ENCODE measurements at places on chromosomes 1 and 21. TPM values are rescaled to one million over a fixed set of nuclear protein-coding genes. Genes with fewer than 3 reads are reported as not detected.

DNA sequence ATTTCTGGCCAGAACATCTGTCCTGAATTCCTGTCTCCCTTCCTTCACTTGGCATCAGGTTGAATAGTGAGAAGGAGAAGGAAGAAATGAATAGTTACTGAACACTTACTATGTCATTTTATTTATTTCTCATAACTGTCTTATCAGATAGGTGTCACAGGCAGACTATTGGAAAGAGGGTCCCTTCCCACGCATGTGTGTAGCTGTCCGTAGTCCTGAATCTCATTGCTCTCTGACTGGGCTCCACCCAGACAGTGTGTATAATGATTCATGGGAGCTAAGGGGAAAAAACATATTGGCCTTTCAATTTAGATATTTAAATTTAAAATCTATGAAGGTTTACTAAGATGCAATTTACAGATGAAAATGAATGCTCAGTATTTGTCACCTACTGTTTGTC lies 86.1 kb downstream of the OMA1 start:
- peaks cover 2% of the 10 kb centered on the region for H3K36me3 ChIP-seq
- no peak overlapping the region for H3K4me3 ChIP-seq
- no peaks in the 10 kb centered on the region for H3K27me3 ChIP-seq
- DNase-seq = peak; percentile 18

DNA sequence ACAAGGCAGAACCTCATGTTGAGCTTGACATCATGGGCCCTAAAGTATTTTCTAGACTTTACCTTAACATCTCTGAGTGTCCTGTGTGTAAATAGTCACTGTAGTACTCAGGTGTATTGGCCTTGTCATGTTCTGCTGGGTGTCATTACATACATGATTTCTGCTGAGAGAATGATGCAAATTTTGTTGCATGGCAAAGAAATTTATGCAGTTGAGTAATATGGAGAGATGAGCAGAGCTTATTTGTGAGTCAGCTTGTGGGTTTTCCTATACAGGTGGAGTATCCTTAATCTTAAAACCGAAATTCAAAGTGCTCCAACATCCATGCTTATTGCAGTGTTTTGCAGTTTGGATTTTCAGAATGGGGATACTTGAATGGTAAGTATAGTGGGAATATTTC lies 36.6 kb downstream of the RGL1 start:
- DNase-seq = no peak
- no peaks in the 10 kb centered on the region for H3K27me3 ChIP-seq
- peaks cover 13% of the 10 kb centered on the region for H3K36me3 ChIP-seq
- H3K27ac ChIP-seq = no peak overlapping the region
- peaks cover 18% of the 10 kb centered on the region for H3K4me1 ChIP-seq

DNA sequence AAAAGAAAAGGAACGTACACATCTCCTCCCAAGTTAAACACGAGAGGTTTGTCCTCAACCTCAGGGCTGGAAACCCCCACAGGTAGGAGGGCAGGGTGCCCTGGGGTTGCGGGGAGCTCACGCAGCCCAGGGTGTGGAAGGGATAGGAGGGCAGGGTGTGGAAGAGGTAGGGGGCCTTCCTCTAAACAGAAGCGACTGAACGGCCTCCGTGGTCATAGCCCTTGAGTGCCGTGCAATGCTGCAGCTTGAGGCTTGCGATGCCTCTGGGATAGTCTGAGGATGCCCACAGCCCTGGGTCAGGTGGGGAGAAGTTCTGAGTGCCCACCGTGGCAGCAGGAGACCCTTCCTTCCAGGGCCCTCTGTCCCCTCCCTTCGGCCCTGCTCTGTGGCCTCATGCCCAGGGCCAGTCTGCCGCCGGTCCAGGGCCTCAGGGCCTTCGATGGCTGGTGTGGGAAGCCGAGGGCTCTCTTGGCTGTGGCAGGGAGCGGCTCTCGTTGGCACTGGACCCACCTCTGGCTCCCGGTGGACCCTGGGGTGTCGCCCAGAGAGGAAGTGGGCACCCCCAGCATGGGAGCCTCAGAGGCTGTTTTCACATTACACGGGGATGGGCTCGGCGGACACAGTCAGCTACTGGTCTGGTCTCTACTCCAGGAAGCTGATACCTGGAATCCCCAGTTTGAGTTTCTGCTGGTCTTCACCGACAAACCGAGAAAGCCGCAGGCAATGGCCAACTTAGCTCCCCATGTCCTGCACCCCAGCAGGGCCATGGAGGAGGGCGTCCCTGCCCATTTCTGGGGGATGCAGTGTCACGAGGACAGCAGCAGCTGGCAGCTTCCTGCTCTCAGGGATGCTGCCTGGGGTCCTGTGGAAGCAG lies 6.4 kb upstream of the CDK11B start:
- H3K27me3 ChIP-seq = no peaks in the 10 kb centered on the region
- no peak overlapping the region for H3K4me3 ChIP-seq
- H3K27ac ChIP-seq = no peak overlapping the region
- no peaks in the 10 kb centered on the region for H3K4me1 ChIP-seq

GRCh38 chr1:160675641-160676410 lies 29.0 kb upstream of the SLAMF1 start:
- H3K27ac ChIP-seq = no peak overlapping the region
- no peak overlapping the region for H3K4me3 ChIP-seq
- no peaks in the 10 kb centered on the region for H3K36me3 ChIP-seq
- peaks cover 15% of the 10 kb centered on the region for H3K27me3 ChIP-seq
- peak; percentile 58 for DNase-seq

DNA sequence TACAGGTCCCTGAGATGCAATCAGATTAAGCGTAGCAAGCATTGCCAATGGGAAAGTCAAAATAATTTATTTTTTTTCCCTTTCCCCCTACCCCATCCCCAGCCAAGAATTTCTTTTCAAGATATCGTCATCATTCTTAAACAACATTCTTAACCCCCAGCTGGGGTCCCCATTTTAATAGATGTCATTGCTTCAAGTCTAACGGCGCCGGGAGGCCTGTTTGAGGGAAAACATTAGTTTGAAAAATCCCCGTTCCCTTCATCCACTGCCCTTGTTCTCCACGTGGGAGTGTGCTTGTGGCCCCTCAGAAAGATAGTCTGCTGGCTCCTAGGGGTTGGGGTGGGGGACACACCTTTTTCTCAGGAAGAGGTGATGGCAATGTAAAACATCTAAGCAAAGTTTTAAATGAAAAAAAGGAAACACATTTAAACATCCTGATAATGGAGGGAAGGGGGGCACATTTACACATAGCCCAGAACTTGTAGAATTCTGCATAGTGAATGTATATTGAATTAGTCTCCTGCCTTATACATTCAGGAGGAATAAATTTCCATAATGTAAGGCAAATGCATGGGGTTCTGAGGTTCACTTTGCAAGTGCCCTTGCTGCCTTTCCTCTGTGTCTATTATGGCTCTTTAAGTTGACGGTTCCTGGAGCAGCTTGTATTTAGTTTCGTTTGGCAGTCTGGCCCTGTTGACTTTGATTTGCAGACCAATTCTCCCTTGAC lies 6.8 kb downstream of the TRNP1 start:
- peak overlapping the region; percentile 80 for H3K4me3 ChIP-seq
- H3K36me3 ChIP-seq = no peaks in the 10 kb centered on the region
- H3K4me1 ChIP-seq = peaks cover 76% of the 10 kb centered on the region
- peaks cover 24% of the 10 kb centered on the region for H3K27me3 ChIP-seq

DNA sequence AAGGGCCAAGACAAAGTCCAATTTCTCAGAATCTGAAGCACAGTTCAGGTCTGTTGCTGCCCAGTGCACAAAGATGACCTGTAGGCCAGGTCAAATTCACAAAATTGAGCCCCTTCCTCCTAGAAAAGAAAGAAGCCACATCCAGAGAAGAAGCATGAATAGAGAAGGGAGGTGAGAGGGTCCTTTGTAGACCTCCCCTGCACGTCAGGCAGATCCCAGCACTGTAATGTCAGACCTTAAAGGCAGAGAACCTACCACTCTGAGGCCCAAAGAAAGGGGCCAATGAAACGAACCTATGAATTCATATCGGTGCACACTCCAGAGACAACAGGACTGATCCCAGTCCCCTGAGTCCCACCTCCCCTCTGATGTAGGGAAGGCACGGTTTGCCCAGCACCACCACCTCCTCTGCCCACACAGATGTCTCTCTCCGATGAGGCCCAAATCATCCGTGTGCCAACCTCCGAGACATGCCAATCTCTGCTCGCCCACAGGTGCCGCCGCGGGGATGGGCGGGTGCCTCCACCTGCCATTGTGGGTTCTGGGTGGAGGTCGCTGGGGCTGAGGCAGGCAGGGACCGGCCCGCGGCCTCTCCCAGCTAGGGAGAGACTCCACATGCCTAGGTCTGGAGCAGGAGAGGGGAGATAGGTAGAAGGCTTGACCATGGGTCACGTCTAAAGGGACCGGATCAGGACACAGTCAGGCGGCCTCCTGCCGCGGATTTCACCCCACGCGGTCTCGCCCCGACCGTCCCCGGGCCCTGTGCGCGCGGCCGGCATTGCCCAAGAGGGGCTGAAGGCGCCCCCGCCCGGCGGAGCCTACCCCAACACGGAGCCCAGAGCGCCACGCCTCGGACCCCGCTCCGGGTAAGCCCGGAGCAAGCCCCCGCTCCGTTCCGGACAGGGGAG lies 42.1 kb downstream of the RRAGC start:
- no peaks in the 10 kb centered on the region for H3K36me3 ChIP-seq
- H3K27me3 ChIP-seq = peaks cover 57% of the 10 kb centered on the region
- DNase-seq = no peak
- peak overlapping the region; percentile 60 for H3K4me3 ChIP-seq
- H3K4me1 ChIP-seq = peaks cover 29% of the 10 kb centered on the region

DNA sequence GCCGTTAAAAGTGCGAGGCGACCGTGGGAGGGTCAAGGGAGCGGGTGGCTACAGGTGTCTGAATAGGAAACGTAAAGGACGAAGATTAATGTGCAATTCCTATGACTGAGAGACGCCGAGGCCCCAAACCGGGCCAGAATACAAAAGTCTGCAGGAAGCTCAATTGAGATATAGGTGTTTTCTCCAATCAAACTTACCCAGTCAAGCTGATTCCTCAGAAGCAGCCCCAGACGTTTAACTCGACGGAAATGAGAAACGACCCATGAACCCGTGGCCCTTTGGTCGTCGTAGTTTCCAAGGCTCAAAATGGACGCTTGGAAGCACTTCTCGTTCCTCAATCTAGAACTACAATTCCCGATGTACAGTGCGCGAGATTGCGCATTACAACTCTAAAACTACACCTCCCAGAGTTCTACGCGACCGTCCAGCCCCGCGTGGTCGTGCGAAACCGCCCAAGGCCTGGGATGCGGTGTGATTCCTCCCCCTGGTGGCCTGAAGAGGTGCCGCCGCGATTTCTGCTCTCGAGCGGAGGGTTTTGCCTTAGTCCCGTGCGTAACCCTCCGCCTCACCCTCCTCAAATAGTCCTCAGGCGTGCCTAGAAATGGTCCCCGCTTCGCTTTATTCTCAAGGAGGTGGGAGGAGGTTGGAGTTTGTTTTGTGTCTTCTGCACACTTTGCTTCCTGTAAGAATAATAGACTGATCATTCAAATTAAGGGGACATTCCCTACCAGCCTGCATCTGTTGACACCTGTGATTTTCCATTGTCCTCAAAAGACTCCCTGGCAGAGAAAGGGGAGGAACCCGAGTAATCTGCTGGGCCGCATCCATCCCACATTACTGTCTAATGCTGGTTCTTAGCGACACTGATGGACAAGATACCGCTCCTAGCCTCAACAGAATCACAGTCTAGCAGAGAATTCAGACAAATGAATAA lies at the start of gene PAFAH2:
Gene PAFAH2 (minus strand): TSS at position 236 of the 934 bp plus-strand sequence. CDS start 7,247 bp downstream, outside the sequence.
- peak within 1 kb of the TSS; percentile 97 for H3K4me3 ChIP-seq
- peak within 1 kb of the TSS; percentile 98 for H3K27ac ChIP-seq
- peak; percentile 96 for DNase-seq
- no peaks in the 10 kb centered on the region for H3K27me3 ChIP-seq
- no peaks in the 10 kb centered on the region for H3K36me3 ChIP-seq

DNA sequence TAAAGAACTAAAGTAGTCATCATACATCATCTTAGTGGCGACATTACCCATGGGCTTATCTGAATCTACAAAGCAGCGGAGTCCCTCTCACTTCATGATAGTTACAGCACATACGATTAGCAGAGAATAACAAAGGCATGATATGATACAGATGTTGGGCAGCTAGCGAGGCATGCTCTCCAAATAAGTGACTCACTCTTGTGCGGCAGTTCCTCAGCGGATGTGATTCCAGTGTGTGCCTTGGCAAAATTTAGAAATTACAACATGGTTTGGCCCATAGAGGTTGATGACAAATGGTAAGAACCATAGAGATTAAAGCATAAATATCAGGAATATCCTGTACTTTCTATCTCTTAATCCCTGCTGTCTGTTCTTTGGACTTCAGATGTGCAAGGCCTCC lies 48.1 kb upstream of the PAXBP1 start:
- H3K36me3 ChIP-seq = no peaks in the 10 kb centered on the region
- no peak for DNase-seq
- no peak overlapping the region for H3K27ac ChIP-seq
- no peaks in the 10 kb centered on the region for H3K4me1 ChIP-seq
- H3K27me3 ChIP-seq = no peaks in the 10 kb centered on the region

- H3K27me3 ChIP-seq = no peaks in the 10 kb centered on the region
- H3K4me3 ChIP-seq = no peak overlapping the region
- peak; percentile 95 for DNase-seq
- H3K4me1 ChIP-seq = peaks cover 29% of the 10 kb centered on the region
- no peaks in the 10 kb centered on the region for H3K36me3 ChIP-seq
- H3K27ac ChIP-seq = no peak overlapping the region
Observed at GRCh38 chr1:173431304-173432045, 45.7 kb upstream of the PRDX6 start.

DNA sequence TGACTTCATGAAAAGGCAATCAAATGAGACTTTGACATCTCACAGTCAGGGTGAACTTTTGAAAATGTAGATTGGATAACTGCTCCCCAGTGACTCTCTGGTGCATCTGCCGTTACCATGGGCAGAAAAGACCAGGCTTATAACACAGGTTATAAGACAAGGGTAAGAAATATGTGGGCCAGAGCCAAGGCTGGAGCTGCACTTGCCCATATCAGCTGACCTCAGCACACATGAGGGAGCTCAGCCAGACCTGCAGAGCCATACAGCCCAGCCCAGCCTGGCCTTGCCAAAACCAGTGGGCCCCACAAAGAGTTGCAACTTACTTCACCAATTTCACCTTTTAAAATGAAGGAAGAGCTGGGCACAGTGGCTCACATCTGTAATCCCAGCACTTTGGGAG lies 11.7 kb upstream of the RGS2 start:
- no peaks in the 10 kb centered on the region for H3K36me3 ChIP-seq
- no peak for DNase-seq
- H3K4me3 ChIP-seq = no peak overlapping the region
- peaks cover 7% of the 10 kb centered on the region for H3K4me1 ChIP-seq
- no peak overlapping the region for H3K27ac ChIP-seq

DNA sequence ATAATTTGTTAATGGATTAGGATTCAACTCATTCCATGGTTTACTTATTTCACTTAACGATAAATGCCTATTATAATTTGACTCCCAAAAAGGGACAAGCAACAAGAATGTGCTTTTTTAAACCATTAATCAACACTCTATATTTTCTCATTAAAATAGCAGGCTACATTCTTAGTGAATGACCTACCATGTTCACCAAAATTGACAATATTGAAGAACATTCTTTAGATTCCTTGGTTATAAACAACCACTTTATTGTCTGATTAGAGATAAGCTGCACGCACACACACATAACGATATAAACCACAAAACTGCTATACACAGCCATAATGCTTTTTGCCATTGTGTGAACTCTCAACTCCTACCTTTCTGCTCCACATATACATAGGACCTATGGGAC lies 75.4 kb upstream of the LRRC7 start:
- no peaks in the 10 kb centered on the region for H3K4me1 ChIP-seq
- no peak overlapping the region for H3K27ac ChIP-seq
- H3K27me3 ChIP-seq = no peaks in the 10 kb centered on the region
- H3K4me3 ChIP-seq = no peak overlapping the region
- H3K36me3 ChIP-seq = no peaks in the 10 kb centered on the region

COL9A2 gene
- 9.0 TPM for total RNA-seq

KLF17 gene
- 0.34 TPM for total RNA-seq

SERINC2 gene
- 20.4 TPM for total RNA-seq

C1orf185 gene
- total RNA-seq = not detected

PODN gene
- total RNA-seq = 0.43 TPM

WDTC1 gene
- 26.5 TPM for total RNA-seq

Data from neural crest cell (in vitro differentiated cells).